T follicular helper cell (primary cell): ENCODE measurements at places on chromosomes 6 and 20.

DNA sequence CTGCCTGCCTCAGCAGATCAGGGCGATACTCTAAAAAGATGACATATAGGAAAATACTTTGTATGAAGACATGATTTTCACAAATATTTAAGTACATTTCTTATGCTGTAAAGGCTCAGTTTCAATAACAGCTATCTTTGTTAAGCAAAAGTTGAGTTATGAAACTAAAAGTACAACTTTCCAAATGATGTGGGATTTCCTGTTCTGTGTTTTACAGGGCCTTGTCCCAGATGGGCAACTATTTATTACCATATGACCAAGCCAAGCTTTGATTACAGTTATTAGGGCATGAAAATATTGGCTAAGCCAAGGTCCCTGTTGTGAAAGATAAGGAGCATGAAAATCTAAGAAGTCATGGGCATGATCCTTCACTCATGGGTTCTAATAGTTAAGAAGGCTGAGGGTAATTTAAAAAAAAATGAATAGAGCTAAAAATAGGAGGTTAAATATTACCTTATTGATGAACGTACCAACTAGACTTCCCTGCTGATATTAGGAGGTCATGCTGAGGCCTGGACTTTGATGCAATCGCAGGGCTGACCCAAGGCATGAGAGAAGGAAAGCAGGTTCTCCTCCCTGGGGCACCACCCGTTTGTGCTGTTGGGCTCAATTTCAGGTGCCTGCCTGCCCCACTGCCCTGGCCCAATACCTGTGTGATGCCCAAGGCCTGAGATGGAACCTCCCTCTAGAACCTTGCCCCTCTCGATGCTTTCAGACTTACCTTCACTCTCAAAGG, 294.4 kb upstream of the PRDM1 start:
- no peak for DNase-seq

GRCh38 chr20:24289737-24290481, 179.5 kb upstream of the SYNDIG1 start:
- no peak for DNase-seq

- no peak for DNase-seq
Measured at GRCh38 chr20:44910690-44911262, 916 bp downstream of the PABPC1L start.

DNA sequence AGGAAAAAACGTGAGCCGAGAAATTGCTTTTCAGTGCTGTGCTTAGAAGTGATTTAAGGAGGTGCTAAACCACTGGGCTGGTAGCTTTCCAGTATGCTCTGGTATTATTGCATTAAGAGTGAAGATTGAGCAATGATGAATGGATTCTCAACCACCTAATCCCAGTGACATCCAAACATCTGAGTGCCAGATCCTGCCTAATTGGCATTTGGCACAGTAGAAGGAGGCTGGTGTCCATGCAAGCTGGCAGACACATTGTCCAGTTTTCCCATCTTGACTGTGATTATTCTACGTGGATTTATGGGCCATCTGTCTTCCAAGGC, 398.0 kb upstream of the PLCB4 start:
- DNase-seq, result no peak

GRCh38 chr20:16821211-16822089, 73.3 kb downstream of the OTOR start:
- DNase-seq, result no peak

GRCh38 chr20:62190639-62191411, 8.0 kb downstream of the MTG2 start:
- DNase-seq, result no peak

DNA sequence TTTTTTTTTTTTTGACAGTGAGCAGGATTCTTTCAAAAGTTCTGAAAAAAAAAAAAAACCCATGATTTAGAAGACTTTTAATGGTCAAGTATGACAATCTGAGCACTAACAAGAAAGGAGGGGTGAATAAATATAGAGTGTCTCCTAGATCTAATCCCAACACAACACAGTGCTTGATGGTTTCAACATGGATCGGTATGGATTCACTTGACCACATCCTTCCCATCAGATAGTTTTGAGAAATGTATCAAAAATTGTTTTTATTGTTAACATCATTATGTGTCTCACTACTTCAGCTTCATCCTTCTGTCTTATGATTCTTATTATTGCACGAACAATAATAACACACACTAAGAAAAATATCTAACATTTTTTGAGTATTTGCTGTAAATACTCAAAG, 21.0 kb downstream of the KIF13A start:
- DNase-seq, result no peak

DNA sequence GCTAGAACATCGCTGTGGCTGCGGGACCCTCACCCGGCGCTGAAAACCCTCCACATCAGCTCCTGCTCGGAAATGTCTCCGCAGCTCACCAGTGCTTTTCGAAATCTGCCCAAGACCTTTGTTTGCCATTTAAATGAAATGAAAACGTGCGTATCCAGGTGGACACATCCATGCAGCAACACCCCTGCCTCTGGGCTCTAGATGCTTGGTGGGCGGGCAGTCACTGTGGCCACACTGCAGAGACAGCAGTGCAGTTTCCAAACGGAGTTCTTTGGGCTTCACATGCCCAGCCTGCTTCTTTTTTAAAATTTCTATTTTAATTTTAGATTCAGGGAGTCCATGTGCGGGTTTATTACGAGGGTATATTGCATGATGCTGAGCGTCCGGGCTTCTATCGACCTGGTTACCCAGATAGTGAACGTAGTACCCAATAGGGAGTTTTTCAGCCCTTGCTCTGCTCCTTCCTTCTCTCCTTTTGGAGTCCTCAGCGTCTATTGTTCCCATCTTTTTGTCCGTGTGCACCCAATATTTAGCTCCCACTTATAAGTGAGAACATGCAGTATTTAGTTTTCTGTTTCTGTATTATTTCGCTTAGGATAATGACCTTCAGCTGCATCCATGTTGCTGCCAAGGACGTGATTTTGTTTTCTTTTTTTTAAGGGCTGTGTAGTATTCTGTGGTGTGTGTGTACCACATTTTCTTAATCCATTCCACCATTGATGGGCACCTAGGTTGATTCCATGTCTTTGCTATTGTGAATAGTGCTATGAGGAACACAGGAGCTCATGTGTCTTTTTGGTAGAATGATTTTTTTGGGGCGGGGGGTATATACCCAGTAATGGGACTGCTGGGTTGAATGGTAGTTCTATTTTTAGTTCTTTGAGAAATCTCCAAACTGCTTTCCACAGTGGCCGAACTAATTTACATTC, 4.8 kb upstream of the TUBB2B start:
- DNase-seq, result no peak

- no peak for DNase-seq
Measured at GRCh38 chr20:32664678-32665159, 9.0 kb downstream of the C20orf203 start.

DNA sequence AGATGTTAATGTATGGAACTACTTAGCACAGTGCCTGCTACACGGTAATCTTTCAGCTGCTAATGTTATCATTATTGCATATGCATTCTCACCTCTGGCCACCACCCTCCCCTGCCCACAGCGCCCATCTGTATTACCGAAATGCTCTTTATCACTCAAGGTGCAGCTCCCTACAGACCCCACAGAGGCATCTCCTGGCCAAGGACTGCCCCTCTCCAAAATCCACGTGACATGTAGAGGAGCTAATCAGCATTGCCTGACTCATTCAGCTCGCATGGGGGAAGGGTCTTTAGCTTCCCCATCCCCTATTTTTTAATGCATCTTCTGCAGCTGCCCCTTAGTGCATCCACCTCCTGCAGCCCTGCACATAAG, 41.8 kb downstream of the SLC22A23 start:
- no peak for DNase-seq
